Stimulated activated CD4-positive, alpha-beta T cell treated with anti-CD3 and anti-CD28 coated beads, Interleukin-12 subunit alpha, Interleukin-12 subunit beta, amount 100 ng/mL, for 4 hours (primary cell): ENCODE measurements at places on chromosomes 7 and 10.

DNA sequence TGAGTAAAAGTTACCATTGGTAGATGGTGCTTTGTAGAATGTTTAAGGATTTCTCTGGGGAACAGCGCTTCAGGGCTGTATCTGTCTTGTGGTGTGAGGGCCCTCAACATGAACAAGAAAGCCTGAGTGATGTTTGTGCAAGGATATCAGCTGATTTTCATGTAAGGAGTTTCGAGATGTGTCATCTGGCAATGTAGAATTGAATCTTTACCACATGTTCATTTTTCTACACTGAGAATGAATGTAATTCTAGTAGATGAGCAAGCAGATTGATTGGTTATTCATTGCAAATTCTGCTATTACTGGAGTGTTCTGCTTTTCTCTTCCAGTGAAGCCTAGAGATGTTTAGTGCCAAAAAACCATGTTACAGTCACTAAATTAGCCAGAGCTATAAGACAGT is 87.7 kb downstream of the ST7 start:
- no peak for DNase-seq

DNA sequence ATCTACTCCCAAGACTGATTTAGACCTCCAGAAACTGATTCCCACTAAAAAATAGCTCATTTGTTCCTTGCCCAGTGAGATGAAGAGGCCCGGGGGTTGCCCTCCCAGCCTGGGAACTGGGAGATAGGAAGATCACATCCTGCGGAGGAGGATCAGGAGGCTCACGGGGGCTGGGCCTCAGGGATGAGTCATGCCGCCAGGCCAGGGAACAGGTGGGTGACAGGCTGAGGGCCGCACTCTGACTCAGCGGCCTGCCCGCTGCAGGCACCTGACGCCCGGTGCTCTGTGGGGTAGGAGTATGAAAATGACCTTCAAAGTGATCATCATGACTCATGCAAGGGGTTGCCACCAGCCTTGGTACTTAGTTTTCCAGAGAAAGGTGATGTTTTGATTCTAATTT is 104.5 kb upstream of the ZPBP start:
- DNase-seq: peak; percentile 65

DNA sequence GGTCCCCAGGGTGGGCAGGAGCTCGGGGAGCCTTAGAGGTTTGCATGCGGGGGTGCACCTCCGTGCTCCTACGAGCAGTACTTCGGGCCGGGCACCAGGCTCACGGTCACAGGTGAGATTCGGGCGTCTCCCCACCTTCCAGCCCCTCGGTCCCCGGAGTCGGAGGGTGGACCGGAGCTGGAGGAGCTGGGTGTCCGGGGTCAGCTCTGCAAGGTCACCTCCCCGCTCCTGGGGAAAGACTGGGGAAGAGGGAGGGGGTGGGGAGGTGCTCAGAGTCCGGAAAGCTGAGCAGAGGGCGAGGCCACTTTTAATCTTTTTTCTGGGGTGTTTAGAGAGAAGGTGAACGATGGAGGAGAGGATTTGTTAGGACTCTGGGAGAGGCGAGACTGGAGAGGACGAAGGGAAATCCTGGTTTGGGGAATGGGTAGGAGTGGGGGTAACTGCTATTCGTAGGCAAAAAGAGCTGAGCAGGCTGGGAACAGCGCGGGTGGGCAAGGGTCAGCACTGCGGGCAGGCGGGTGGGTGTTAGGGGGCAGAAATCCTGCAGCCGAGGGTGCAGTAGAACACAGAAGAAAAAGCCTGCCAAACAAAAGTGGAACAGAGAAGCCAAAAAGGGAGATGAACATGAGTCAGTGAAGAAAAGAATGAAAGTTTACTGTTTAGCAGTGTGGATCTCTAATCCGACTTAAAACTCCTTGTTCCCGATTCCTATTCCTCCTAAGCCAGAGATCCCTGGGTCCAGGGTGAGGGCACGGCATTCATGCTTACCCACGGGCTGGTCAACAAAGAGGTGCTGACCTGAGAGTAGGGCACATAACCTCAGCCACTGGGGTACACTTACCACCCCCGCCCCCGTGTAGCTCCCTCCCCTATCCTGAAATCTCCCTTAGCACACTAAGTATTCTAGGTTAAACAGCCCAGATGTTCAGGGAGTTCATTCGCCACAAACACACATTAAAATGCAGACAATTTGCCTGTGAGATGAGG is 26.9 kb downstream of the PRSS2 start:
- DNase-seq: no peak

GRCh38 chr10:110820321-110820814 is 51.4 kb upstream of the PDCD4 start:
- DNase-seq: no peak

DNA sequence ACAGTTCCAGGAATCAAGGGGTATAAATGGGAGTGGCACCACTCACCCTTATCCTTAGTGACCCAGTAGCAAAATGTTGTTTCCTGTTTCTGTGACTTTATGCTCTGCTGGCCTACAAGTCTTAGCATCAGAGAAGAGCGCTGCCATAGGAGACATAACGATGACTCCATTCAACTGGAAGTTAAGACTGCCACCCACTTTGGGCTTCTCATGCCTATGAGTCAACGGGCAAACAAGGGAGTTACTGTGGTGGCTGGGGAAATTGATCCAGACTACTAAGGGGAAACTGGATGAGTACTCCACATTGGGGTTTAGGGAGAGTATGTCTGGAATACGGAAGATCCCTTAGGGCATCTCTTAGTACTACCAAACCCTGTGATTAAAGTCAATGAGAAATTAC is 40.6 kb upstream of the PIK3CG start:
- no peak for DNase-seq
